ENCODE measurements at places on chromosomes 12 and 14.

- DNase-seq, result no peak
These were observed 276.5 kb downstream of the NUAK1 start for GRCh38 chr12:105862163-105862821.

DNA sequence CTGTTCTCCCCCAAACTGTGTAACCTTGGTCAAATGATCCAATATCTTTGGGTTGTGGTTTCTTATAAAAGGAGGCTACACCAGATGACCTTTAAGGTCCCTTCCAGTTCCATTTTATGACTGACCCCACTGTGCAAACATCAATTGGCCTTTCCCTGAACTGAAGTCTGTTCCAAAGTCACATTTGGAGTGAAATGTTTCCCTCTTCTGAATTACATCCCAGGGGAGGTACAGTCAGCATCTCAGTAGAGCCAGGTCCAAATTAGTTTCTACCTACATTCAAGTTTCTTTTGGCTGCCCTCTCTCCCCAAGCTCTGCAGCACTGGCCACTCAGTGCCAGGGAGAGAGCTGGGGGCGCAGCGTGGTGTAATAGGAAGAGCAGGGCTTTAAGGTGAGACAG is 34.4 kb downstream of the LIMA1 start:
- DNase-seq, result no peak

GRCh38 chr14:32513571-32514009 is 184.5 kb downstream of the AKAP6 start:
- no peak for DNase-seq

DNA sequence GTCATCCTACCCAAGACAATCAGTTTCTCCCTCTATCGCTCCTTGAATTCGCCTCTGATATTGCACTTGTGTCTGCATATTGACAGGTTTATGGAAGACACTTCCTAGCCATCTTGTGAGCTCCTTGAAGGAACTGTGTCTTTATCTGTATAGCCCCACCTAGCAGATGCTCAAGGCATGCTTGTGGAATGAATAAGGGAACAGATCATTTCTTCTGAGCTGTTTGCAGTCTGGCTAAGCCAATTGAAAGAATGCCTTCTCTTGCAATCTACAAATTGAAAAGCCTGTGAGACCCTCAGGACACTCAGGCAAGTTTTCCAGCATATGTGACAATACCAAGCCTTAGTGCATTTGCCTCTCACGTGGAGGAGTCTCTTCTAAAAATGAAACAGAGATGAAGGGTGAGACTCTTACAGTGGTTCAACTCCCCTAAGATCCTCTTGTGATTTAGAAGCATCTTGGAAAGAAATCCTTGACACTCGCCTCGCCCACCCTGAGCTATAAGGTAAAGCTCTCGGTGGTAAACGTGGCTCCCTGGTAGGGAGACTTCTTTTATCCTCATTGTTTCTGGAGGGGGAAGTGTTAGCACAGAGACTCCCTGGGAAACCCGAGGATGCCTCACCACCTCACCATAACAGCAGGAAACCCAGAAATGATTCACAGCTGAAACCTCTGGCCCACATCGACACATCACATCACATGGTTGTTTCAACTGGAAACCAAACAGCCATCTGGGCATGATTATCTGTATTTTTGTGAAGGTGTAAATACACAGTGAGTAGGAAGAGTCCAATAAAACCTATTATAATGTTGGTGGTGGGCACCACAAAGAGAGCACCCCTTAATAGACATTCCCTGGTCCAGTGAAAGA is 112.3 kb upstream of the BCL2L14 start:
- DNase-seq, result peak; percentile 50

GRCh38 chr14:37147310-37147880 is 25.0 kb downstream of the SLC25A21 start:
- DNase-seq, result no peak

DNA sequence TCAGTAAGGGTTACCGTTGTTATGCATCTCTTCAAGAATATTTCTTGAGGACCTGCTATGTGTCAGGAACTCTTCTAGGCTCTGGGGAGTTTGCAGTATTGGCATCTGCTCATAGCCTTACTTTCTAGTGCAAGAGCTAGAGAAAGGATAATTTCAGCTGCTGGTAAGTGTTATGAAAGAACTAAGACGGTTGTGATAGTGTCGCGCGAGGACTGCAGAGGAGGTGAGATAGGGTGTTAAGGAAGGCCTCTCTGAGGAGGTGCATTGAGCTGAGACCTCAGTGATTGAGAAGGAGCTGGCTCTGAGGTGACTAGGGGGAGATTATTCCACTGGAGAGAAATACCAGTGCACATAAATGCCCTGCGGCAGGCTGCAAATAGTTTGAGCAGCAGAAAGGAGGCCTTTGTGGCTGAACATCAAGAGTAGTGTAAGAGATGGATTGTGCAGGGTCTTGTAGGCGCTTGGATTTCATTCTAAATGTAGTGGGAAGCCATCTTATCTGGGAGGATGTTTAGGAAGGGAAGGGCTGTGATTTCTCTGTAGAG is 824 bp downstream of the DDX55 start:
- no peak for DNase-seq

DNA sequence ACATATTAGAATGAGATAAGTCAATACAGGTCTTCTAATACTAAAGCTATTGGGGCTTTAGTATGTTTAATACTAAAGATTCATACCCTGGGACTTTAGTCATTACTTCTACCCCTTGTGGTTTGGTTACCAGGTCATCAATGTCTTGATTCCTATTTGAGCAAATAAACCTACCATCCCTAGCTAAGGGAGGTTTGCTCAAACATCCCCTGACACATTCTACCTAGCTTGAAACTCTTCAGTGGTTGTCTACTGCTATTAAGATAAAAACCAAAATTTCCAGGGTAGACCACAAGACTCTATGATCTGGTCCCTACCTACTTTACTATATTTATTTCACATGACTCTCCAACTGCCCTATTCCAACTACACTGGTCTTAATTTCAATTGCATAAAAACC is 7.3 kb upstream of the C2CD5 start:
- no peak for DNase-seq

DNA sequence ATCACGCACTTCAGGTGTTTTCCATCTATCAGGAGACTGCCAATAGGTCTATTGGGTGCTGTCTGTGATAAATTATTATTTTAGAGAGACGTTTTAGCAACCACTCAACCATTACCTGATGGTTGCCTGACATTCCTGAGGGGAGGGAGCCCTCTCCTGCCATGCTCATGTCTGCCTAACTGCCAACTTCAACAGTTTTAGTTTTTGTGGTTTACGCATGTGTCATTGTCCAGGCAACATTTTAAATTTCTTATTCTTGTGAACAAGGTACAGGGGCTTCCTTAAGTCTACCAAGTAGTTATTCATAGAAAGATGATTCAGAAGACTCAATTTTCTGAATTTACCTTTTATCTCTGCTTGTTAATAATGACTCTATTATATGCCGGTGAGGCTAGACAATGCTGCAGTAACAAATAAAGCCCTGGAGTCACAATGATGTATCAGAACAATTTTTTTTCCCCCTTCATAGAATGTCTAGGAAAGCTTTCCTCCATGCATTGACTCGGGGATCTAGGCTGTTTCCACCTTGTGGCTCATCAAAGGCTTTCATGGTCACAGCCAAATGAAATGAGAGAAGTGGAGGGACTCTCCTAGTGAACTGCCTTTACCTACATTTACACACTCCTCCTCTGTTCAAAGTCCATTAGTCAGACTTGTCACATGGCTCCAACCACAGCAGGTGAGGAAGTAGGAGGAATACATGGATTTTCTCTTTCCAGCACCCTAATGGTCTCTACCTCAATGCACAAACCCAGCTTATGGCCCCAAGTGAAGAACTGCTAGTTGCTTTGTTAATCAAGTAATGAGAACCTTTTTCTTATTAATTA is 225.8 kb downstream of the CRADD start:
- DNase-seq, result no peak

- DNase-seq, result no peak
These were observed 467.8 kb downstream of the NRXN3 start for GRCh38 chr14:78637908-78638475.

DNA sequence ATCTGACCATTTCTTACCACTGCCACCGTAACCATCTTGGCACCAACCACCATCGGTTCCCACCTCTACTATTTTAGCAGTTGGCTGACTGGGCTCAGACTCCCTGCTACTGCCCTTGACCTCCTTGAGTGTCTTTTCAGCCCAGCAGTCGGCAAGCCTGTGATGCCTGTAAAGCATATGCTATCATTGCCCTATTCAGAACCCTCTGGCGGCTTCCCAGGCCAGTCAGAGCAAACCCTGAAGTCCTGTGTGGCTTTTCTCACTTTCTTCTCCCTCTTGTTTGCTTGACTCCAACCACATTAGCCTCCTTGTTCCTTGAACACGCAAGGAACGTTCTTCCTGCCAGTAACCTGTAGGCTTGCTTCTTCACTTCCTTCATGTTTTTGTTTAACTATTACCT is 6.2 kb downstream of the IRAK3 start:
- DNase-seq, result no peak

- no peak for DNase-seq
These were observed 9.3 kb downstream of the DGLUCY start for GRCh38 chr14:91123201-91123600.

- no peak for DNase-seq
These were observed 24.3 kb downstream of the ASPG start for GRCh38 chr14:104109731-104110361.

- no peak for DNase-seq
These were observed 17.0 kb upstream of the NUDT4 start for GRCh38 chr12:93360688-93361087.

DNA sequence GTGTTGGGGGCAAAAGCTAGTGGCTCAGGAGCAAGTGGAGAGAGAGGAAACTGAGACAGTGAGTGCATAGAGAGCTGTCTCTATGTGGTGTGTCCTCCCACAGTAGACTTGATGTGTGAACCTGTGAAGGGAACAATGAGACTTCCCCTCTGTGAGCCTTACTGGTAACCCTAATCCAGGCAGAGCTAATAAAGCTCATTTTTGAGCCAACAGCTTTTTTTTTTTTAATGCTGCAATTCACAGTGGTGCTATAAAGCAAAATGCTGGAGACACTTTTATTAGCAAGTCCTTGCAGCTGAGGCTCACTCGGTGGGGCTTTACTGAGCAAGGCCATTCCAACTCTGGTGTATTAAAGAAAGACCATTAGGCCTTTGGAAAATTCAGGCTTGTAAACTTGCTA is 26.9 kb downstream of the FBXW8 start:
- no peak for DNase-seq

GRCh38 chr12:95395696-95396095 is 78.3 kb upstream of the METAP2 start:
- no peak for DNase-seq

DNA sequence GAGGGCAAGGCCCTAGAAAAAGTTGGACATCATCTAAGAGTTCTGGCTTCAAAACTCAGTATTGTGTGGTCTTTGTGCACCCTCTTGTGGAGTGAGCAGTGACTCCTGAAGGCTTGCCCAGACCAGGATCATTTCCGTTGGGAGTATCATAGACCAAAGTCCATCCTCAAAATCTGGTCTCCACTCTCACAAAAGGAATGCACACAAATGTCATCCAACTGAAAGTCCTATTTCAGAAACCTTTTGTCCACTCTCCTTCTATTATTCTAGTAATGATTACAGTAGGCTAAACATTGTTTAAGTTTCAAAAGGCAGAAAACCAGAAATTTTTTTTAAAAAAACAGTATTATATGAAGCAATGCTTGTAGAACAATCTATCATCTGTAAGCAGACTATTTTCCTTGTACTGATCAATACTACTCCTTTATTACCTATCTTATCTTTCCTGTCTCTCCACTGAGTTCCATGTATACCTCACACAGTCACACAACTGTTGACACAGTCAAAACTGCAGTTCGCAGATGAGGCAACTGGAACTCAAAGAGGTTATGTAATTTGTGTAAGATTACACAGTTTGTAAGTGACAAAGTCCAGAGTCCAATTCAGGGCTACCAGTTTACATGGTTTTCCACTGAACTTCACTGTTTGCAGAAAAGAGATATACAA is 41.4 kb downstream of the COX16 start:
- no peak for DNase-seq

DNA sequence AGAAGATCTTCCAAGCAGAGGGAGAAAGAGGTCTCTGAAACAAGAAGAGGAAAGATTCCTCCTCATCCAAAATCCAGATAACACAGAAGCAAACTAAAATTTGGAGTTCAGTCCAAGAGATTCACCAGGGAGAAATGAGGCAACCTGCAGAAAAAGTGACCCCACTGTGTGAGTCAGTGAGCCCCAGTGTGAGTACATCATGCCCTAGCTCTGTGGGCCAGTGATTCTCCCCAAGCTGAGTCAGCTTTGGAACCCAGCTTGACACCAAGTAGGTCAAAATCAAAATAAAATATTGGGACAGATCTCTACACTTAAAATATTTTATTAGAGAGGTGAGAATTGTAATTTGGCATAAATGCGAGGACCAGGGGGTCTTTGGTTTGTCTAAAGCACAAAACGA is 17.2 kb downstream of the CLEC2B start:
- no peak for DNase-seq

- DNase-seq, result no peak
These were observed 130.2 kb upstream of the LRFN5 start for GRCh38 chr14:41476526-41476925.

GRCh38 chr14:106625186-106625585 is 1098.8 kb downstream of the TMEM121 start:
- no peak for DNase-seq

- no peak for DNase-seq
These were observed 23.0 kb upstream of the TTC7B start for GRCh38 chr14:90839024-90839888.

- no peak for DNase-seq
These were observed 115.3 kb downstream of the ALG10B start for GRCh38 chr12:38431921-38432320.

DNA sequence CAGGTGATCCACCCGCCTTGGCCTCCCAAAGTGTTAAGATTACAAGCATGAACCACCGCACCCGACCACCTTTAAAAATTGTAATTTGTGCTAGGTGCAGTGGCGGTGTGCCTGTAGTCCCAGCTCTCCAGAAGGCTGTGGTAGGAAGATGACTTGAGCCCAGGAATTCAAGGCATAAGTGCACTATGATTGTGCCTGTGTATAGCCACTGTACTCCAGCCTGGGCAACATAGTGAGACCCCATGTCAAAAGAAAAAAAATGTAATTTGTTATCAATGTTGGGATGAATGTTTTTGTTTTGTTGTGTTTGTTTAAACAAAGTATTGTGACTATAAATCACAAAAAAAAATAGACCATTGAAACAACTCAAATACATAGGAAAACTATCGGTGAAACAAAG is 43.1 kb upstream of the NAP1L1 start:
- DNase-seq, result no peak

GRCh38 chr14:63512861-63513260 is 30.3 kb downstream of the PPP2R5E start:
- DNase-seq, result no peak

DNA sequence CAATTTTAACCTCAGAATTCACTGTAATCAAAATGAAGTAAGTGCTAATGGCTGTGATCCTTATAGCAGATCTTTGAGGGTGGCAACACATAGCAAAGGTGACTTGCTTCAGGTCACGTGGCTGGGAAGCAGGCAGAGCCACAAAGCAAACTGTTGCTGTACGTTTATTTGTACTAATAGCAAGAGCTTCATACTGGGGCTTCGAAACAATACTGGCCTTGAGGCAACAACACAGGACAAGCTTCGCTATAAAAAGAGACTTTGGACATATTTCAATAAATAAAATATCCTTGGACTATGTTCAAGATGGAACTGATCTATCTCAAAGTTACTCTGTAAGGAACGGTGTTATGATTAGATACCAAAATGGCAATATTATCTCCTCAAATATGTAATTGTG is 44.6 kb downstream of the MSRB3 start:
- DNase-seq, result no peak

GRCh38 chr12:105733579-105733978 is 403.1 kb downstream of the C12orf75 start:
- no peak for DNase-seq

Data from CD4-positive, alpha-beta T cell treated with Interleukin-2 at 100 ng/mL for 4 hours (primary cell).